ENCODE measurements at places on chromosomes 1 and 21.
A peak's percentile ranks its signal among the peaks of the same experiment; 100 is the strongest.

DNA sequence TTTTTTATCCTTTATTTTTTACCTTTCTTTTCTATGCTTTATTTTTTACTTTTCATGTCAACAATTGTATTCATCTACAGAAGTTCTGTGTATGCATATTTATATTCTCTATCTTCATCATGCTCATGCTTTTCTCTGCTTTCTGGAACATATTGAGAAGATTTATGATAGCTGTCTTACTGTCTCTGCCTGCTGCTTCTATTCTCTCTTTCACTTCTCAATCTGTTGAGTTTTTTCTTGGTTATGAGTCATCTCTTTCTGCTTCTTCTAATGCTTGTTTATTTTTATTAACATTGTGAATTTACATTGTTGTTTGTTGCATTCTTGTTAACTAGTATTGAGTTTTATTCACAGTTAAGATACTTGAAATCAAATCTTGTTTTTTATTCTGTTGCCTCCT is 22.6 kb downstream of the F5 start:
- DNase-seq: no peak

DNA sequence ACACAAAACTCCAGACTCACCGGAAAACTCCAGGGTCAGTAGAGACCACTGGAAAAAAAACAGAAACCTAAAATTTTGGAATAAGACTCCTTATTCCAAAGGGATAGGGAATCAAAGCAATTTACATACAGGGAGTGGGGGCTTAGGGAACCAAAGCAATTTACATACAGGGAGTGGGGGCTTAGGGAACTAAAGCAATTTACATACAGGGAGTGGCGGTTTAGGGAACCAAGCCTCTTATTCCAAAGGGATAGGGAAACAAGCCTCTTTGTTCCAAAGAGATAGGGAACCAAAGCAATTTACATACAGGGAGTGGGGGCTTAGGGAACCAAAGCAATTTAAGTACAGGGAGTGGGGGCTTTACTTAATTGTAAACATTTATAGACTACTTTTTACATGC is 28.4 kb upstream of the TTLL7 start:
- no peak for DNase-seq

- DNase-seq: no peak
These were observed 22.7 kb downstream of the NCF2 start for GRCh38 chr1:183567584-183567983.

DNA sequence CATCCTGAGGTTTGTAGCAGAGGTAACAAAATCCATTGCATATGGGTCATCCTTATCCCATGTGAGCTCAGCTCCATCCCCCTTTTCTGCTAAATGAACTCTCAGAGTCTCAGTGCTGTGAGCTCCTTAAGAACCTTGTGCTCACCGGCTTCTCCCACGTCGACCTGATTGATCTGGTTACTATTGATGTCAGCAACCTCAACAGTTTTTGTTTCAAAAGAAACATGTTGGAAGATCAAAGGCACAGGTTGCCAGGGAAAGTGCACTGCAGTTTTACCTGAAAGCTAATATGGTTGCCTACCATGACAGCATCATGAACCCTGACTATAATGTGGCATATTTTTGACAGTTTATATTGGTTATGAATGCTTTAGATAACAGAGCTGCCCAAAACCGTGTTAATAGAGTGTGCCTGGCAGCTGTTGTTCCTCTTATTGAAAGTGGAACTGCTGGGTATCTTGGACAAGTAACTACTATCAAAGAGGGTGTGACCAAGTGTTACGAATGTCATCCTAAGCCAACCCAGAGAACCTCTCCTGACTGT is 131.4 kb downstream of the HS2ST1 start:
- DNase-seq: no peak

GRCh38 chr1:26723013-26723991 is 27.5 kb downstream of the ARID1A start:
- peak; percentile 97 for DNase-seq

DNA sequence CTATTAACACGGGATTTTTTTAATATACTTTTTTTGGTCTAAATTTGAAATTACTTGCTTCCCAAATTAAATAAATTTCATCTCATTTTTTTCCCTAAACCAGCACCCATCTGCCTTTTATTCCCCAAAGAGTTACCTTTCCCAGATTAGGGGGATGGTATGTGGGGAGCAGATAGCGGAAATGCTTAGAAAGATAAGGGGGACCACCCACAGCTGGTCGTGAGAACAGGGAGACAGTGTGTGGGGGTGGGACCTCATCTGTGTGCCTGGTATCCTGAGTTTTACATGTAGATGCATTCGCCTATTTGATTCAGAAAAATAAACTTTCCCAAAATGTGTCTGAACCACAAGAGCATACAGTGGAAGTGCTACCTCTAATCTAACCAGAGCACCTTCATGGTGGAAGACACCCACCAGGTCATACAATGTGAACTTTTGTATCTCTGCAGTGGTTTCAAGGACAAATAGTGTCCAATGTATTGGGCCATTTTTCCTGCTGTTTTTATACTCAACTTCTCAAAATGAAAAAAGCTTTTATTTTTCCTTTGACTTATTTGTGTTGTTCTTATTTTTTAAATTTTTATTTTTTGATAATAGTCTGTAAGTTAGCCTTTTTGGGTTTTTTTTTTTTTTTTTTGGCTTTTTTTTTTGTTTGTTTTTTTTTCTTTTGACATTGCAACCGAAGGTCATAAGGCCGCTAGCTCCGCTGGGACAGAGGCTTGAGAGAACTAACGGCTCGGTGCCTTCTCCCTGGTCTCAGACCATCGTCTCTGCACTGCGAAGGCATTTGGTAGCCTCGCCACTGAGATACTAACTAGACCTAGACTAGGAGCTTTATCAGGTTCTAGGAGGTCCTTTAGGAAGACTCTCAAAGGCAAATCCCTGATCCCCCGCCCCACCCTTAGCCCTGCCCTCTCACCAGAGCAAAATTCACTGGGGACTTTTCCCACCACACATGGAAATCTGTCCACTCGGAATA is 263.2 kb downstream of the TM2D1 start:
- DNase-seq: no peak

GRCh38 chr1:107883562-107883961 is 81.4 kb downstream of the VAV3 start:
- no peak for DNase-seq

DNA sequence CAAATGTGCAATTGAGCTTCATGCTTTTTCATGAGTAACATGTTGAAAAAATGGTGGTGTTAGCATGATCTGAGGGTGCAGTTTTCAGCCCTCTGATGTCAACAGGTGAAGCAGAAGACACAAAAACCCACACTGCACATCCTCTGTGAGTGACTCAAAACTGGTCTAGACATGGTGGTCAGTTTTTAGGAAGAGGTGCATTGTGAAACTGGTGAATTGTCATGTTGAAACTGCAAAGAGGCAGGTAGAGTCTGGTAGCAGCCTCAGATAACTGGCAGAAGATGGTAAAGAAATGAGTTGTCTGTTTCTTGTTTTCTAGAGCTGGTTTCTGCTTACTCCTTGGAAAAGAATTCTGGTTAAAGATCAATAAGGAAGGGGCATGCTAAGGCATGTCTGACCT is 97.3 kb upstream of the HMCN1 start:
- no peak for DNase-seq

GRCh38 chr1:186869526-186870228 is 40.9 kb downstream of the PLA2G4A start:
- no peak for DNase-seq

DNA sequence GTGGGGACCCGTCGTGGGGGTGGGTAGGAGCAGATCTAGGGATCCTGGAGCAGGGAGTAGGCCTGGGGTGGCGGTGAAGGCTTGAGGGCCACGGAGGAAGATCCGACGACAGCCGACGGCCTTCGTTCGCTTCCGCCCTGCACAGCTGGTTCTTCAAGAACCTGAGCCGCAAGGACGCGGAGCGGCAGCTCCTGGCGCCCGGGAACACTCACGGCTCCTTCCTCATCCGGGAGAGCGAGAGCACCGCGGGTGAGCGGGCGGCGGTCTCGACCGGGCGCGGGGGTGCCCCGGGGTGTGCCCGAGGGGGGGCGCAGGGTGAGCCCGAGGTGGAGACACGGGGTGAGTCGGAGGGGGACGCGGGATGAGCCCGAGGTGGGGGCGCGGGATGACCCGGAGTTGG is 16.5 kb upstream of the HDAC1 start:
- DNase-seq: no peak

DNA sequence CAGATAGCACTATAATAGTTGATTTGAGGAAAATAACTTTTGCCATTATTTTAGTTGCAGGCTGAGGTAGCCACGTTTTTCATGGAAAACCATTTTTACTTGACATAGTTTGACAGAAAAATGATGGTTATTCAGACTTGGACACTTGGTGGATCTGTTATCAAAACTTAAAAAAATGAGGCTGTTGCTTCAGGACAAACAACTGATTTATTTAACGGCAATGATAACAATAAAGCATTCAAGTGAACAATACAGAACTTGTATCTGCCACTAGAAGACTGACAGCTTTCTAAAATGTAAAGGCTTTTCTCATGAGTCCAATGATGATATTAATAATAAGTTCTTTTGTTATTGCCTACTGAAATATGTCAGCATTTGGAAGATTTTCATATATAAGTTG is 322.9 kb downstream of the BRINP3 start:
- DNase-seq: no peak

Measured in cerebellar cortex (tissue), 1 donor.